Activated CD8-positive, alpha-beta memory T cell treated with anti-CD3 and anti-CD28 coated beads for 48 hours (primary cell): ENCODE measurements at places on chromosomes 1 and 21.

GRCh38 chr1:55204997-55205396, 10.2 kb downstream of the USP24 start:
- no peak for DNase-seq

- no peak for DNase-seq
Measured at GRCh38 chr1:58765006-58765405, 18.8 kb downstream of the JUN start.

DNA sequence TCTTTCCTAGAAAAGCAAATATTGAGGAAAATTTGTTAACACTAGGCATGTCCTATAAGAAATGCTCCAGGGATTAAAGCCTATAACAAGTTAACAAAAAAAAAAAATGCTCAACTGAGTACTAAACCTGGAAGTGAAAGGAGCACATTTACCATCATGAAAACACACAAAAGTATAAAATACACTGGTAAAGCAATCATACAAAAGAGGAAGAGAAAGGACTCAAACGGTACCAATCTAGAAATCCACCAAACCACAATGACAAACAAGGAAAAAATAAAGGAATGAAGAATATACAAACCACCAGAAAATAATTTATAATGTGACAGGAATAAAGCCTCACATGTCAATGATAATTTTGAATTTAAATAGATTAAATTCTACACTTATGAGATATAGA, 21.2 kb downstream of the CD1E start:
- no peak for DNase-seq

DNA sequence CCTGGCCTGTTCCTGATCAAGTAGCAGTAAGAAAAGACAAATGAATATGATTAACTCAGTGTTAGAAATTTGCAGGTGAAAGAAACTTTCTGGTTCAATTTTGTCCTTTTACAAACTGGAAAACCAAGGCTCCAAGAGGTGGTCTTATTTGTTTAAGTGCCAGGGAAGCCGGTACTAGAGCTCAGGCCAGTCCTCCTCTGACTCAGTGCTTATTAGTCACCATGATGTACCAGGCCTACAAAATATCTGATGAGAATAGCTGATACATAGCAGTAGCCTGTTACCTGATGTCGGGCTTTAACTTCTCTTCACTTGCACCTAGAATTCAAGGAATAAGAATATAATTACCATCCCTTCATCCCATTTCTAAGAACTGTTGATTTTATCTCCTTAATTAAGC, 394.8 kb downstream of the LMX1A start:
- DNase-seq, result no peak

DNA sequence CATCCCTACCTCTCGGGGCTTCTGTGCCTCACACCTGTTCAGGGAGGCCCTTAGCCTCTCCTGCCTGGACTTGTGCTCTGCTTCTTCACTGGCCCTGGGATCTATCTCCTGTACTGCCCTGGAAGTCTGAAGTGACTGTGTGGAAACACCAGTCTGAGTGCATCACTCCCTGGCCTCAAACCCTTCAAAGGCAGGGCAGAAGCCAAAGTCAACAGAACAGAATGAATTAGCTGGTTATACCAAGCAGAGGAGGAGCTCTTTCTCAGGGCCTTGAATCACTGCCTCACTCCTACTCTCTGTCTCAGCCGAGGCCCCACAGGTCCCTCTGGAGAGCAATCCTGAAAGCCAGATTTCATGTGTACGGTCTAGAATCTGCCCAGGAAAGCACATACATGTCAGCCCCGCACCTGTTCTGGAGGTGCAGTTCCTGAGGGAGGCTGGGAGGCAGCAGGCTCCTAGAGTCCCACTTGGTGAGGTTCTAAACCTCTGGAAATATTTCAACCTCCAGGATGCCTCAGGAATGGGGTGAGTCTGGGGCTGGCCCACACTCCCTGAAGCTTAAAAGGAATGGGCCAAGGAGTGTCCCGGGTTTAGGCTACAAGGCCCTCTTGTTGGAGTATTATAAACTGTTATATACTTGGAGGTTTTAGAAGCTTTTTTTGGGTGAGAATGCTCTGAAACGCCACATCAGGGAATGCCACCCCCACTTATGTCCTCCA, 98.3 kb downstream of the ABCA4 start:
- DNase-seq, result no peak

GRCh38 chr1:12511128-12511484, 106.9 kb downstream of the DHRS3 start:
- no peak for DNase-seq

- DNase-seq, result no peak
Measured at GRCh38 chr1:53294567-53294966, 33.3 kb downstream of the LRP8 start.

DNA sequence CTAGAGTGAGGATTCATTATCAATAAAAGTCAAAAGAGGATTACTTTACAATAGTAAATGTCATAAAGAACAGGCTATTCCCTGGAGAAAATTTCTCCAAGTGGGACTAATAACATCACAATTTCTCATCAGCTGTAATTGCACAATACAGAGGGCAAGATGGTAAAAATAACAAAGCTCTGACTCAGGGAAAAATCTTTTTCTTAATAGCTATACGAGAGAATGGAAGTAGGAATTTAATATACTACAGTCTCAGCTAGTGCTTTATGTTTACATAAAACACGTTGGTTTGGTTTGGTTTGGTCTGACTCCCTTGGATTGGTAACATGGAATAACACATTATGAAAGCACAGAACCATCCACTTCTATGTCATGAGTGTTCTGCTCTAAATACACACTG, 397.6 kb downstream of the LRRIQ3 start:
- DNase-seq, result no peak

DNA sequence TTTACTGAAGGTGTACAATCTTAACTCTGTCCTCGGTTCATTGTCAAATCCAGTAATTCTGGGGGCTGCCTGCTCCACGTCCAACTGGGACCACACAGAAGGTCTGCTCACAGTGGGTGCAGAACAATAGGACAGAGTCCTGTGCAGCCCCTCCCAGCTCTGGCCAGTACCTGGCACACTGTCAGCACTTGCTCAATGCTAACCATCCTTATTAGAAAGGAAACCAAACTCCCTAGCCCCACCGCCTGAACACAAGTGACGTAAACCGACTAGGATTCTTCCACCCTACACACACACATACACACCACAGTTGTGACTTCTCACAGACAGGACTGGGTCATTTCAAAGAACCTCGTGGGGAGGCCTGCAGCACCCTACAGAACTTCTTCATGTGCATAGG, 5.2 kb downstream of the BCAR3 start:
- no peak for DNase-seq

- DNase-seq, result no peak
Measured at GRCh38 chr1:58397187-58397820, 149.2 kb downstream of the OMA1 start.

DNA sequence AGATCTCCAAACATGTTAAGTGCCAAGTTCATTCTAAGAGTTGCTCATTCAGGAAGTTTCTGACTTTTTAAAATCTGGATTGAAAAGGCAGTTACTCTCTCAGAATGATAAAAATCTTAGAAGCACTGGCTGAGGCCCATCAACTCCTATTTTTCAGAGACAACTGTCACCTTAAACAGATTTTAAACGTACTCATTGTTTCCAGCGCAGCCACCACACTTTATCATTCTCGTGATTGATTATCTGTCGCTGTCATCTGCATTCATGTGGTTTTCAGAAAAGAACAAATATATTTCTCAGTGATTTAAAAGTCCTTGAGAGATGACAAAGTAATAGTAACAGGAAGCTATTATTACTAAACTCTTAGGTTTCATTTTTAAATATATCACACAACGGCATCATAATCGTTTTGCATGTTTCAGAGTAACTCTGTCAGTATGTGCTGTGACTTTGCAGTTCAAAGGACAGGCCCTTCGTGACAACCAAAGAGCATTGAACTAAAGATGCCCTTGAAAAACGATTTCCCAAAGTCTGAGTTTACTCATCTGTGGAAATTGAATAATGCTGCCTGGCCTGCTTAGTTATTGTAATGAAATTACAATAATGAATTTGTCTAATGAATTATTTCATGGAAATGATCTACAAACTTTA, 14.9 kb upstream of the KCNK1 start:
- DNase-seq, result no peak

GRCh38 chr21:17416139-17416538, 96.7 kb upstream of the CXADR start:
- no peak for DNase-seq

DNA sequence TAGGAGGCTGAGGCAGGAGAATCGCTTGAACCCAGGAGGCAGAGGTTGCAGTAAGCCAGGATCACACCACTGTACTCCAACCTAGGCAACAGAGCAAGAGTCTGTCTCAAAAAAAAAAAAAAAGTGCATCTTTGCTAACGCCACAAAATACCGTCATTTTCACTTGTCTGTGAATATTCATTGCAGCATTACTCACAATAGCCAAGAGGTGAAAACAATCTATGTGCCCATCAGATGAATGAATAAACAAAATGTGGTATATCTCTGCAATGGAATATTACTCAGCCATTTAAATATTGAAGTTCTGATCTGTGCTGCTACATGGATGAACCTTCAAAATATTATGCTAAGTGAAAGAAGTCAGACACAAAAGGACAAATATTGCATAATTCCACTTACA, 7.9 kb upstream of the TIAM1 start:
- DNase-seq, result no peak

DNA sequence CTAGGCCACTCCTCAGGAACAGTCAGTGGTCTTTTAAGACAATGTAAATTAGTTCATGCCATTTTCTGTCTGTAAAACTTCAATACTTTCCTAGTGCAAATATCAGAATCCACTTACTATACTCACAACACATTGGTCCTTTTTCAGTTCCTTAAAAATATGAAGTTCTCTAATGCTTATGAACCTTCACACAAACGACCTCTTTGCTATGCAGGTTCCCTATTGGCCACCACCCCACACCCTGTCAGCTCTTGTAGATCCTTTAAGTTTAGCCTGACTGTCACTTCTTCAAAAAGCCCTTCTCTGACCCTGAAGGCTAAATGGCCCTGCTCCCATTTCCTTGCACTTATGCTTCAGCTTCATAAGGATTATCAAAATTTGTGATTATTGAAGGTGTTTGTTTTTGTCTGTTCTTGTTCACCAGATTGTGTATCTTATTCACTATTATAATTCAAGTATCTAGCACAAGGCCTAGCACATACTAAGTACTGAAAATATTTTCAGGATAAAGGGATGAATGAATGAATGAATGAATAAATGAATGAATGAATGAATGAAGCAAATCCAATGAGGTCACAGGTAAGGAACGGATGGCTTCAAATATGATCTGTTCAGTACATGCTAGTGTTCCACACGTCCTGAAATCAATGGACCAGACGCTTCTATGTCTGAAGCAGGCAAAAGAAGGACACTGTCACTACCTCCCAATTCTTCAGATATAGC, 373.9 kb downstream of the VAV3 start:
- no peak for DNase-seq

DNA sequence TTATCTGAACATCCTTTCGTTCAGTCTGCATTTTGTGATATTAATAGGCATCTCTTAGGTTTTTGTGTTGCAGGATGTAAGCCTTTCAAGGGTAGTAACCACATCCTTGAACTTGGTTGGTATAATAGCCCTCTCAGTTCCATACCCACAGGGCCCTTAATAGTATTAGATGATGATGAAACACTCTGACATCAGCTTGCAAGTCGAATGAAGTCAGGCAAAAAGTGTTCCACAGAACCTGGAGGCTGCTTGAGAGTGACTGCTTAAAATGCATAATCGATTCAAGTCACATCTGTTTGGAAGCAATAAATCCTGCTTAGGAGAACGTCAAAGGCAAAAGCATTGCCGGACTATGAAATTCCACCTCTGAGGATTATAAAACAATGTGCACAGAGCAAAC, 415.6 kb upstream of the KAZN start:
- no peak for DNase-seq

- DNase-seq, result no peak
Measured at GRCh38 chr1:6601923-6602668, 573 bp downstream of the KLHL21 start.

- DNase-seq, result no peak
Measured at GRCh38 chr1:89356658-89357400, 7.0 kb upstream of the GBP6 start.

DNA sequence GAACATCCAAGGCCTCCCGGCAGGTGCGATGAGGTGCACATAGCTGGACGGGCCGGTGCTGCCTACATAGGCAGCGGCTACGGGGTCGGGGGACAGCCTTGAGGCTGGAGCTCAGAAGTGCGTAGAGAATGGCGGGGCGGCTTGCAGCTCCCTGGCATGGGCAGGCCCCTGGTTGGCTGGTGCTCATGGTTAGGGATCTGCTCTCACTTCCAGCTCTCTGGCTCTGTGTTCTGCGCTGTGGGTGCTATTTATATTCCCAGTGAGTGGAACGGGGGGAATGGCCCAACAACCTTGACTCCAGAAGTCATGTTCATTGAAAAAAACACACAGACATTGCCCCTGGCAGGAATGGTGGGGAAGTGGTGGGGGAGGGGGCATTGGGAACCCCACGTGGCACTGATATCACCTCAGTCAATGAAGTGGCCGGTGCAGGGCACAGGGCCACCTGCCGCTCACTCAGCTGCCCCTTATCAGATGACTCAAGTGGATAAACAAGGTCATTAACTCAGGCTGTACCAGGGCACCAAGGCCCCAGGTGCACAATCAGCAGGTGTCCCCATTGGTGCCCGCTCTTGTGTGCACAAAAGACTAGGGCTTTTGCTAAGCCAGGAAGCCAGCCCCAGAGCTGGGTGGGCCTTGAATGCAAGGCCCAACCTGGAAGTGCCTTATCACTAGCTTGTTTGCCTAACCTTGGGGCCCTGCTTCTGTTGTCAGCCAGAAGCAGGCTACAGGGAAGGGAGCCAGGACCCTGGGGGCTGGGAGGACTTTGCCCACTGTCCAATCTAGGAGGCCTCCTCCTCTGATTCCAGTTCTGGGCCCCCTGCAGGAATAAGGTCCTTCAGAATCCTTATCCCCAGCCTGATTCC, at the start of gene NR0B2:
NR0B2 (minus strand) TSS at position 222 of the 866 bp plus-strand sequence; CDS start at position 187, 35 bp downstream.
- DNase-seq, result no peak

GRCh38 chr1:168774241-168774640, 45.2 kb upstream of the DPT start:
- DNase-seq, result no peak

DNA sequence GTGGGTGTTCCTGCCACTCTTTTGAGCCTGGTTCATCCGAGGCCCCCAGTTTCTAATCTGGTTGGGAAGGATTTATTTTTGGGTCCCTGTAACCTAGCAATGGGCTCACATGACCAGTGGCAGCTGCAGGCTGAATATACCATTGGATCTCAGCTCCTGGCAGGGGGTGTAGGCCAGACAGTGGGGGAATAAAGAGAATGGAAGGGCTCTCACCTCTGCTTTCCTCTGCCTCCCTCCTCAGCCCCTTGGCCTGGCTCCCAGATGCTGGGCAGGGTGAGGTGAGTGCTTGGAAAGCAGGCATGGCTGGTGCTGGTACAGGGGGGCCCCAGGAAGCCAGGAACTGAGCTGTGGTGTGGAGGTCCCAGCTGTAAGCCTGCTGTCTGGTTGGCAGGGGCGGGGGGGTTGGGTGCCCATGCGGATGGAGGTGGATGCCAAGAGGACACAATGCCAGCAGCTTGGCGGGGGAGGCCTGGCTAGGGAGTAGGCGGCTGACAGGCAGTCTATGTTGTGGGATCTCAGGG, 3.6 kb upstream of the GPR61 start:
- DNase-seq, result no peak

- DNase-seq, result no peak
Measured at GRCh38 chr1:216549796-216550195, 126.5 kb upstream of the USH2A start.

GRCh38 chr1:30171537-30172298, 551.7 kb downstream of the MATN1 start:
- no peak for DNase-seq
